ENCODE measurements at places on chromosomes 2 and 18. TPM values are rescaled to one million over a fixed set of nuclear protein-coding genes. Genes with fewer than 3 reads are reported as not detected.

The LYPD1 gene
- not detected for total RNA-seq

- DNase-seq, result peak; percentile 45
Observed at GRCh38 chr2:70069049-70069448, 18.2 kb upstream of the PCBP1 start.

- DNase-seq, result no peak
Observed at GRCh38 chr2:235070063-235070706, 118.4 kb downstream of the SH3BP4 start.

GRCh38 chr2:107108556-107108955 is 222.6 kb upstream of the ST6GAL2 start:
- no peak for DNase-seq

GRCh38 chr18:63111671-63112402 is 207.7 kb downstream of the BCL2 start:
- DNase-seq, result no peak

The NEDD4L gene
- 4.4 TPM for total RNA-seq

The DSG2 gene
- 0.28 TPM for total RNA-seq

The CELF4 gene
- not detected for total RNA-seq

The LCT gene
- total RNA-seq, result 0.14 TPM
